ENCODE measurements at places on chromosomes 13 and 19. TPM values are rescaled to one million over a fixed set of nuclear protein-coding genes. Genes with fewer than 3 reads are reported as not detected.

Gene SMAD9
- total RNA-seq, result 4.8 TPM

Gene TSKS
- total RNA-seq, result not detected

Gene IL4I1
- 0.36 TPM for total RNA-seq

Gene PDE4A
- total RNA-seq, result 1.8 TPM

Gene SRRM5
- not detected for total RNA-seq

Gene DLL3
- 0.28 TPM for total RNA-seq

Gene ATP4B
- total RNA-seq, result not detected

Gene TEX26
- total RNA-seq, result not detected

Gene DNAJC3
- total RNA-seq, result 51.4 TPM

Gene IZUMO4
- 0.56 TPM for total RNA-seq

Gene SLC5A5
- total RNA-seq, result not detected

Gene SIGLEC11
- not detected for total RNA-seq

Gene C13orf42
- total RNA-seq, result not detected

Gene C5AR2
- not detected for total RNA-seq

Gene KIR2DL3
- not detected for total RNA-seq

Gene OR4F17
- not detected for total RNA-seq

Gene FREM2
- total RNA-seq, result not detected

Gene CNN1
- total RNA-seq, result 102 TPM

Gene PSG6
- total RNA-seq, result not detected

Gene TUBB4A
- not detected for total RNA-seq

Gene HSH2D
- not detected for total RNA-seq

Gene PLPP2
- 2.3 TPM for total RNA-seq

Gene RFPL4AL1
- total RNA-seq, result not detected

Gene TTC9B
- not detected for total RNA-seq

Gene S1PR4
- total RNA-seq, result not detected

Gene ZNF66
- total RNA-seq, result 2.0 TPM

Gene PCCA
- total RNA-seq, result 24.0 TPM

Gene GNG7
- under 0.01 TPM for total RNA-seq

Gene UBL3
- 19.9 TPM for total RNA-seq

Gene ETV2
- 0.28 TPM for total RNA-seq

Gene COX6B1
- 983 TPM for total RNA-seq

Gene GIPC3
- under 0.01 TPM for total RNA-seq

Gene MEIS3
- total RNA-seq, result 32.4 TPM

Gene ZNF284
- 5.0 TPM for total RNA-seq

Gene RASGRP4
- total RNA-seq, result not detected

Gene APOC4
- total RNA-seq, result not detected

Gene NRTN
- total RNA-seq, result 0.18 TPM
